OCI-LY7 (cell line): ENCODE measurements at places on chromosomes 4 and X. TPM values are rescaled to one million over a fixed set of nuclear protein-coding genes. Genes with fewer than 3 reads are reported as not detected.

DNA sequence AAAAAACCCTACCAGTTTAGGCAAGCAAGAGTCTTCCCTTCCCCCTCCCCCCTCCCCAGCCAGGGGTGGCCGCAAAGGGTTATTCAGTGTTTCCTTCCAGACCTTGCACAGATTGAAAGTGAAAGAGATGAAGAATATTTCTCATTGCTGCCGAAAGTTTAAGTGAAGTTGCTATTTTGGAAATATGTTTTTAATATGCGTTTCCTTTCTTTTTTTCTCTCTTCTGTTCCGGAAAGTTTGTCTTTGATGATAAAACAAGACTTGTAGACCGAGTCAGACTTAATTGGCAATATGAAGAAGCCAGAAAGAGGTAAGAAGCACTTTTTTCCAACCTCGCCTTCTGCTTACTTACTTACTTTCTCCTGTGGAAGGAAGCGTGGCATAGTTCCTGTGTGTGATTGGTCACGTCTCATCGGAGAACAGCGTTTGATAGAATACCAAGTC, 58.5 kb upstream of the CLCN4 start:
- DNase-seq: peak; percentile 77

DNA sequence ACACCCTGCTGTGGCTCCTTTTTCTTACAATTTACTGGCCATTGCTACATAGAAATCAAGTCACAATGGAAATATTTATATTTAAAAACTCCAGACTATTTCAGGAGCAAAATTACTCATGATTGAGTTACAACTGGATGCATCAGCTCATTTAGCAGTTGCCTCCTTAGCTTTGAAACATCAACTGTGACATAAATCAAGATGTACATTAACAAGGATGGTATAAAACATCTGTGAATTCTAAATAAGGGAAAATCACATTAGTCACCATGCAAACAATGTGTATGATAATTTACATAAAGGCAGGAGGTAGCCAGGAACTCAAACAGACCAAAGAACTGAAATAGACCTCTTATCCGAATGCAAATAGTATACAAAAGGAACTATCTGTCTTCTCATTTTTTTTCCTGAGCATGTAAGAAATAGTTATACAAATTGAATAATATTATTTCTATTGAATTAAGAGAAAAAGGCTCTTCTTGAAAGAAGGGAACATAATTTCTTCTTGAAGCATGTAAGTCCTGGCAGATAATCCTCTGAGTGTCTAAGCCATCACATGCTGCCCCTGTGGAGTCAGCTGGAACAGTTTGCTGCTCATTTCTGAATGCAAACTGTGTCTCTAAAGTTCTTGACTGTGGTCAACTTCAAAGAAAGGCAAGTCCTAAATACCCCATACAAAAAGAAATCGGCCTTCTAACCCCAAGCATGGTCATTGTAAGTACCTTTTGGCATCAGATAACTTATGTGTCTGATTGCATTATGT, 151.2 kb downstream of the NAA11 start:
- DNase-seq: no peak

DNA sequence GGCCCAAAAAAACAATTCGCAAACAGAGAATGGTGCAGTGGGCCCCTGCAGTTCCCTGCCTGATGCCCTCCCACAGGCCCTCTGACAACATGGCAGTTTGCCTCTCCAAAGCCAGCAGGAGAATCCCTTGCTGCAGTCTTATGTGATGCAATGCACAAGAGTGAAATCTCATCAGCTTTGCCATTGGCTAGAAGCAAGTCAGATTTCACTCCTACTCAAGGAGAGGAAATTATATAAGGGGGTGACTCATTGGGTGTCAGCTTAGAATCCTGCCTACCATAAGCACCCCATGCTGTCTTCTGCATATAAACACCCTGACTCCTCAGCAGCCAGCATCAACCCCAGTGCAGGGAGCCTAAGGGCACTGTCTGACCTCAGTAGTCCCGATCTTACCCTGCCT, 157.3 kb upstream of the LDB2 start:
- DNase-seq: no peak

DNA sequence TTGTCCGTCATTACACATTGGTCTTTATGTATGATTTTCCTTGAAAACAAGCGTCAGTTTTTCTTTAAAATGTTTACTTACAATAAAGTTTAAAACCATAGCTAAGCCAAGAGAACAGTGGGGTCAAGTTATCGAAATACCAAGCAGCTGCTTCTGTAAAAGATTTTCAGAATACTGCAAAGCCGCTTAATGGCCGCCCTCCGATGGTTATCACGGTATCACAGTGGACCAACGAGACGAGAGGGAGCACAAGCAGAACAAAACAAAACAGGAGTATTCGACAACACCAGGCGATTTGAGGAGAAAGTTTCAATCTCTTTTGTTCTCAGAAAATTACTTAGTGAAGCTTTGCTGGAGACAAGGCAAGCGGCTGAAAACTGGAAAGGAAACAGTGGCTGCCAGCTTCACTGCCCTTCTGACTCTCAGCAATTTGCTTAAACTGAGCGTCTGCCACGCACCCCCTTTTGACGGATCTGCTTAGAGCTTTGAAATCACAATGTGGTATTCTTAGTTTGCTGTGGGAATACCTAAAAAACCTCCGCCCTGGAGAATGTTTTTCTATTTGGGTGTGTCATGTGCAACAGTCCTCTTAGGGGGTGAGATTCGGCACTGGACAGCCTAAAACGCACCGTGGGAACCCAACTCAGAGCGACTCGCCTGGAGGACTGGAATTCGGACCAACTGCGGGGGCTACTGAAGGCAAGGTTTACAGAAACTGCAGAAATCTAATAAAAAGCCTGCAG, 199.8 kb downstream of the NSUN7 start:
- no peak for DNase-seq

DNA sequence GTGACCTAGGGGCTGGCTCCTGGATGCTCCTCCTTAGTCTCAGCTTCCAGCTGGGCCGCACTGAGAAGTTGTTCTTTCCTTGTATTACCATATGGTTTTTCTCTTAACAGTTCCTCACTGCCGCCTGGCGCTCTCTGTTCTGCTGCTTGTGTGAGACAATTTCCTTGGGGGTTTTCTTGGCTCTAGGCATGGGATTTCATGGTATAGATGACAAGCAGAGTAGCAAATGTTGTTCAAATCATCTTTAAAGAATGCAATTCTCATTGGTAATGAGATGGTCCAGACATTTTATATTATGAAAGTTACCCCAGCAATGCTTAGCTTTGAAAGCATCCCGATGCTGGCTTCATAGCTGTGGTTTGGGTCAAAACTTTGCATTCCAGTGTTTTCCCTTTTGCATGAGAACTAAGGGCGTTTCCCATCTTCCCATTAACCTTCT, 37.6 kb downstream of the SEPTIN11 start:
- no peak for DNase-seq

Gene USP17L22
- total RNA-seq: not detected in 2 replicates

Gene PLXNB3
- total RNA-seq: not detected in 2 replicates

Gene GAGE12H
- total RNA-seq: not detected in 2 replicates

Gene UGT2B7
- not detected in 2 replicates for total RNA-seq

Gene FAM13A
- not detected in 2 replicates for total RNA-seq
